ENCODE measurements at places on chromosomes 2 and 18.
A peak's percentile ranks its signal among the peaks of the same experiment; 100 is the strongest.

GRCh38 chr18:54750350-54750749, 77.9 kb upstream of the RAB27B start:
- no peak for DNase-seq

GRCh38 chr2:143469323-143469722, 340.1 kb downstream of the ARHGAP15 start:
- no peak for DNase-seq

- no peak for DNase-seq
Observed at GRCh38 chr2:184261331-184261730, 337.0 kb upstream of the ZNF804A start.

GRCh38 chr18:5620289-5620688, 76.5 kb upstream of the EPB41L3 start:
- DNase-seq, result peak; percentile 80

- DNase-seq, result no peak
Observed at GRCh38 chr18:74748809-74749208, 151.1 kb downstream of the ZNF407 start.

DNA sequence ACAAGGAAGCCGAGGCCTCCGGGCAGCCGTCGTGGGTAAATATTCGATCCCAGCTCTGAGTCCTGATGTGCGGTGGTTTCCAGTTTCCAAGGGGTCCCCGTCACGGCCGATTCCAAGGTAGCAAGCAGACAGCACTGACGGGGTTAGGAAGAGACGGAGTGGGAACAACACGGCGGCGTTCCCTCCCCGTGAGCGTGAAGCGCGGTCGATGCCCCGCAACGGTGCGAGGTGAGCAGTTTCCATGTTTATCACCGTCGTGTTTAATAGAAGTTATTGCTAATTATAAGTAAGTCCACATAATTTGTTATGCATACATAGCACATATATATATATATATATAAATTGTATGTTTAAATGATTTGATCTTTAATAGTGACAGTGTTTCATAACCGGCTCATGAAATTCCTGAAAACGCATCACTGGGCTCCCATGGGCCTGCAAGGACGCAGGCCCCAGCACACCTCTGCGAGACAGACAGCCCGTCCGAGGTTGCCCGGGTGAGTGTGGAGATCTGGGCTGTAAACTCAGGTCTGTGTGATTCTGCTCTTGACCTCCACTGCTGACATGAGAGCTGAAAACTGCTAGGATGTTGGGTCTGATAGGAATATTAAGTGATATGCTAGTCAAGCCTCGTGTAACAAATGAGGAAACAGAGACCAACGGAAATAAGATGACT, 243.5 kb upstream of the SALL3 start:
- DNase-seq, result no peak

DNA sequence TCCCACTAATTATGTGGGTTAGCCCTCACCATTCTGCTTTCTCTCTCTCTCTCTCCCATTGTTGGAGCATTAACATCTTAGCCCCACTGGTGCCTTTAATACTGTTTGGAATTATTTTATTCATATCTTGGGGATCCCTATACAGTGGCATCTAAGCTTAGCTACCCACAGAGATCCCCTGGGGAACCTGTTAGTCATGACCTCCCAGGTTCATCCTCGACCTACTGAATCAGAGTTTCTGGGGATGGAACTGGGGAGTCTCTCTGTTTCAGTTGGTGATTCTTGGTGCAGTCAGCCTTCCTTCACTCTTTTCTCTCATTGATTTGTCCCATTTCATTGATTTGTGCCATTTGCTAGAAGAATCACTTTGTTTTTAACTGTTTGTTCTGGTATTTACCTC, 137.3 kb downstream of the PLCL1 start:
- DNase-seq, result no peak

DNA sequence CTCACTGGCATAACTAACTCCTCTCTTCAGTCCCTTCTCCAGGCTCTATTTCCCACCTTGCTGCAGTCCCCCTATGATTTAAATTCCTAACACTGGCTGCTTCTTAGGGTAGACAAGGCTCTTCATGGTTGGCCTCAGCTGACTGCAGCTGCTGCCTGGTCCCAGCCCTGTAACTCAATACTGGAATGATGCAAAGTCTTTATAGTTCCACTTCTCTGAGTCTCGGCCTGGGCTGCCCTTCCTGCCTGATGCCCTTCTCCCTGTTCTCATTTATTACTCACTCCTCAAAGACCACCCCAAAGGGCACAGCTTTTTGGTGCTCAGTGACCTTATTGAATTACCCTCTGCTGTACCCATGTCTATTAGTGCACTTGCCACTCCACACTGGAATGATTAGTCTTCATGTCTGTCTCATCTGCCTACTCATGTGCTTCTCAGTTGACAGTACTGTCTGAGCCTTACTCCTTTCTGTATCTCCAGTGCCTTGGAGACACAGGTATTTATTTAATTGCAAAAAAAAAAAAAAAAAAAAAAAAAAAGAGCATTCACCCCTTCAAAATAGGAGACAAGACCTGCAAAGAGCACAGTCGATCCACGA, 199.4 kb upstream of the REV1 start:
- no peak for DNase-seq

DNA sequence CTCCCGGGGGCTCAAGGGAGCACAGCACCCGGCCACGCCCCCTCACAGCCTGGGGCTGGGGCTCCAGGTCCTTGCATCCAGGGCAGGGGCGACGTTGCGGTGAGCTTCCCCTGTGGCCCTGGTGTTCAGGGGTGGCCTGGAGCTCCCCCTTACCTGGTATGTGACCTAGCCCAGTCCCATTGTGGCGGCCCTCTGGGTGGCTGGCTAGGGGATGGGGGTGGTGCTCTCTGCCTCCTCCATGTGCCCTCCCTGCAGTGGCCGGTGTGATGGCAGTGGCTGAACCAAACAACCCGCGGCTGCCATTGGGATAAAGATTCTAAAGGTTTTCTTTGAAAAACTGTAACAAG, 288.3 kb downstream of the RDH14 start:
- DNase-seq, result no peak

GRCh38 chr18:7830468-7830867, 263.4 kb downstream of the PTPRM start:
- peak; percentile 53 for DNase-seq

GRCh38 chr2:219440388-219441256, 6.0 kb downstream of the SPEG start:
- DNase-seq, result peak; percentile 52

DNA sequence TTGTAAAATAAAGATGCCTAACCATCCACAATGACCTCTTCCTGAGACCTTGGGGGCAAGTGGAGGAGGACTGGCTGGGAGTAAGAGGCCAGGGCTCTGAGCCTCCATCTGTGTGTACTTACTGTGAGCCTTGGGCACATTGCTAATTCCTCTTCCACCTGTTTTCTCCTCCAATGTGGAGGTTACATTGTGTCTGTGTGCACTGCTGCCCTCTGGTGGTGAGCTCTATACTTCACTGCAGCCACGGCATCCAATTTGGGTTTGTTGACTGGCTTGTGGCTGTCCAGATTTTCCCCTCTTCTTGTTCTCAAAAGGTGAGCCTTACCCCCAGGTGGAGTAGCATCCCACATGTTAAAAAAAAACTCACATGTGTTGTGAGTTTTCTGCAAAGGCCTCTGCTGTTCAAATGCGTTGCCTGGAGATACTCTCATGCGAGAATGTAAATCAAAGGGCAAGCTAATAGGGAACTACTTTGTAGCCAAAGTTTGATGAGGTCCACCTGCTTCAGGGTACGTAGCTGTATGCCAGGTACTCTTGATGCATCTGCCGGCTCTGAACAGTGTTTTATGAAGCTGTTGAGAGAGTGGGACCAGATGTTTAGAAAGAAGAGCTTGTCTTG, 80.8 kb downstream of the APOB start:
- DNase-seq, result peak; percentile 76

GRCh38 chr2:96832754-96833507, 10.9 kb downstream of the ANKRD23 start:
- peak; percentile 75 for DNase-seq

GRCh38 chr2:15760232-15760910, 168.7 kb downstream of the DDX1 start:
- DNase-seq, result no peak

- no peak for DNase-seq
Observed at GRCh38 chr2:106899786-106900530, 14.0 kb upstream of the ST6GAL2 start.

GRCh38 chr2:75044291-75044690, 85.8 kb downstream of the POLE4 start:
- DNase-seq, result no peak

- DNase-seq, result peak; percentile 88
Observed at GRCh38 chr2:203802342-203803052, 65.1 kb upstream of the CTLA4 start.

- DNase-seq, result no peak
Observed at GRCh38 chr2:22703286-22703920, 681.6 kb upstream of the KLHL29 start.

DNA sequence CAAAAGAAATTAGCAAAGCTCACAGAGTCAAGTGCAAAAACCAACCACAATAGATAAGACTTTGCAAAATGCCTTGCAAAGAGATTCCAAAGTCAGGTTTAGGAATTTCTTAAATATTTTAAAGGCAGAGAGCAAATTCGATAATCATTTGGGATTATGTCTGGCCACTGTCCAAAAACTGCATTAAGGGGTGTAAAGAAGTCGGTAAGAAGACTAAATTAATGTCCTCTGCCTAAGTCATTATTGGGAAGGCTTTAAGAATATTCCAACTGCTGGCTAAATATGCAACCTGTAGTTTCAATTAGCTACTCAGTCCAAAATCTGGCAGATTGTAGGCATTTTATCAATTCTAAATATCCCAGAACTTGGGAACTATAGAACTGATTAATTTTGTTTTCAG, 13.7 kb upstream of the LRP1B start:
- no peak for DNase-seq

DNA sequence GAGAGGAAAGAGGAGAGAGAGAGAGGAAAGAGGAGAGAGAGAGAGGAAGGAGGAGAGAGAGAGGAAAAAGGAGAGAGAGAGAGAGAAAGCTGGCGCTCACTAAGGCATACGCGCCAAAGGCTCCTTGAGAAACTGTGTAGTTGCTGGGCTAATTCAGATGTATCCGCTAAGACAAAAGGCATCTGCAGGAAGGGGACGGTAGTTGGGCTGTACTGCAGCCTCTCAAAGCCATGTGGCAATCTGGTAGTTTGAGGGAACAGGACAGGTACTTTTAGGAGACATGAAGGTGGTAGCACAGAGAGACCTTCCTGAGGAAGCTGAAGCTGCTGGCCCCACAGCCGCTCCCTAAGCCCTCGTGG, 31.6 kb downstream of the THNSL2 start:
- DNase-seq, result no peak

- peak; percentile 72 for DNase-seq
Observed at GRCh38 chr2:178761759-178762371, 45.4 kb downstream of the TTN start.

- no peak for DNase-seq
Observed at GRCh38 chr2:170380267-170380666, 202.3 kb downstream of the MYO3B start.

DNA sequence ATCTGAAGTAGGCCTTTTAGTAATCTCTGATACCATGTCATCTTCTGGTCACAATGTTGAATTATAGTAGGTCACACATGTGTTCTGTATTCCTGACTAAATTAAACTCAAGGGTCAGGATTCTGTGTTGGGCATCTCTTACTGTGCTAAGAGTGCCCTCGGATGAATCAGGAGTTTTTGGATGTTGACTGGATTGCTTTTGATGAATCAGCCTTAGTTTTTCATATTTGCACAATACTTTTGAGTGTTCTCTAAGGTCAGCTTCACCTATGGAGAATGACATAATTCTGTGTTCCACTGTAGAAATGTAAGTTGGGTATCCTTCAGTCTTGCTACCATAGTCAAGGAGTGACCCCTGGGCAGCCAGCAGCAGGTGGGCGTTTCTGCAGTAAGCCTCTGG, 190.1 kb downstream of the PTPRM start:
- DNase-seq, result no peak

DNA sequence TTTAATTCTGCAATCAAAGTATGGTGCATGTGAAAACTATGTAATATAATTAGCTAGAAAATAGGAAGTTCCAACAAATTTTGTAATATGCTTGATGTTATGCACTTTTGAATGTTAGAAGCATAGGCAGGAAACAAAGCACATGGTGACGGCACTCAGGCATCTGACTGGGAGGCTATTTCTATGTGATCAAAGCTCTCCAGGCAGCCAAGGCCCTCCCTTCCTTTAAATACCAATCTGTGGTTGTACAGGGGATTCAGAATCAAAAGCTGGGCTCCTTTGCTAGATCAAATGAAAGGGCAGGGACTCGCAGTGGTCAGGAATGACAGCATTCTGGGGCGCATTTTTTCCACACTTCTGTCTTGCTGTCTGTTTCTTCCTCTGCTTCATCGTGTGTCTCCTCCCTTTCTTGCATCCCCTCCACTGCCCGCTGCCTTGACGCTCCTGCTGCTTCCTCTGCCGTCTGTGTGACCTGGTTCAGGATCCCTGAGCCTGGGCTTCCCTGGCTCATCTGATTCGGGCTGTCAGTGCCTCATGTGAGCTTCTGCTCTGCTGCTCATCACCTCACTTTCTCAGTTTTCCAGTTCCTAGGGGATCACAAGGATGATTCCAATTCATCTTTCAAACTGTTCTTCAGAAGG, 30.9 kb downstream of the TMEM182 start:
- no peak for DNase-seq

DNA sequence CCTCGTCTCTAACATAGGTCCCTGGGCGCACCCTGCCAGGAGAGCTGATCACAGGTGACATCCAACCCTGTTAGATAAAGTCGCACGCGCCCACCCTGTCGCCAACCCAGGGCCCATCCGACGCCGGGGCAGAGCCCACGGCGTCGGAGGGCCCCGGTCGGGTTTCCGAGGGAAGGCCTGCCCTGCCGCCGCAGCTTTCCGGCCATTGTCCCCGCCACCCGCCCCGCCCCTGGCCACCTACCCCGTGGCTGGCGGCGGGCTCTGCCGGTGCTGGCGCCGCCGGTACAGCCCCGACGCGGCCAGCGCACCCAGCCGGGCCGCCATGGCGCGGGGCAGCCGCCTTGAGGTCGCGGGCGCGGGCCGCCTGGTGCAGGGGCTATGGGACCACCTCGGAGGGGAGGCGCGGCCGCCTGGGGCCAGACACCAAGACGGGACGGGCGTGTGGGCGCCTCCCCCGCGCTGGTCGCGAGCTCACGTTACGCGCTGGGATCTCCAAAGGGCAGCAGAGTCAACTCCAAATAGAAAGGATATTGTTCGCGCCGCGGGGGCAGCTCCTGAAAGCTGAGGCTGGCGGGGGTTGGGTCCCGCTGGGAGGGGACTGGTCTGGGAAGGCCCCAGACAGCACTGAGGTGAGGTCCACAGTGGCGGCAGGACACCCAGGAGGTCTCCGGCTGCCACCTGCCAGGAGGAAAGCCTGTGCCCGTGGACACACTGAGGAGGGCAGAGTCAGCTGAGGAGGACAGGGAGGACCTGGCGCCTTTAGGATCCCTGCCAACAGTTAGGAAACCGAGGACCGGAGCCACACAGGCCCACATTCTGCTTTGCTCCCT, 11.1 kb downstream of the LIMS2 start:
- DNase-seq, result no peak
